ENCODE measurements at places on chromosomes 11 and 22.

- no peak for DNase-seq
Observed at GRCh38 chr22:44465563-44465962, 32.5 kb downstream of the RTL6 start.

DNA sequence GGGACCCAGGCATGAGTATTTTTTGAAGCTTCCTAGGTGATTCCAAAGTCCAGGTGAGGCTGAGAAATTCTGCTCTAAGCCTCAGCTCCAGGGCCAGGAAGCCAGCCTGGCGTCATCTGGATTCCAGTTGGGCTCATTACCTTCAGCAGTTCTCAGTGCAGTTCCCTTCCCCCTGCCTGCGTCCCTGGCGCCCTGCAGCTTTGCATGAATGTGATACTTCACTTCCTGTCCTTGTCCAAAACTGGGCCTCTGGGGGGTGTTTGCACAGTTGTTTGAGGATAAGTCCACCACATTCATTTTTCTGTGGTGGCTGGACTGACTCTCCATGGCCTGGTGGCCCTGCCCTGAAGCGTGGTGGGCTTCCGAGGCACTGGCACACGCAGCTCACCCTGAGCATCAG is 98.1 kb downstream of the TENM4 start:
- DNase-seq: no peak

- no peak for DNase-seq
Observed at GRCh38 chr22:42368379-42369249, 63.6 kb downstream of the NFAM1 start.

GRCh38 chr11:67530282-67530592 is 7.0 kb upstream of the CABP2 start:
- DNase-seq: no peak

GRCh38 chr22:34004058-34004457 is 83.8 kb upstream of the LARGE1 start:
- no peak for DNase-seq

DNA sequence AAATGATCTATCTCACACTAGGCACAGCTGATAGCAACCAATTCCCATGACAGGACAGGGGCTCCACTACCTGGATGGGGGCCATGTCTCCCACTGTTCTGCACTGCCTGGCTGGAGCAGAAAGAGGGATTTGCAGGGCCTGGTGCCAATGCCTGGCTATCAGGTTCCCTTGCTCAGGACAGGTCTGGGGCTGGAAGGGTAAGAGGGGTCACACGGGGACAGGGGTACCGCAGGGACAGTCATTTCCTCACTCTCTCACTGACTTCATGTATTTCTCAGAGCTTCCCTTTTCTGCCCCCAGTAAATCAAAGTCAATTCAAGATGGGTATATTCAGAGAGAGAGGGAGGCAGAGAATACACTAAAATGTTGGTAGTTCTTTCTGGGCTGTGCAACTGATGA is 119.1 kb upstream of the CSNK2A3 start:
- DNase-seq: no peak

DNA sequence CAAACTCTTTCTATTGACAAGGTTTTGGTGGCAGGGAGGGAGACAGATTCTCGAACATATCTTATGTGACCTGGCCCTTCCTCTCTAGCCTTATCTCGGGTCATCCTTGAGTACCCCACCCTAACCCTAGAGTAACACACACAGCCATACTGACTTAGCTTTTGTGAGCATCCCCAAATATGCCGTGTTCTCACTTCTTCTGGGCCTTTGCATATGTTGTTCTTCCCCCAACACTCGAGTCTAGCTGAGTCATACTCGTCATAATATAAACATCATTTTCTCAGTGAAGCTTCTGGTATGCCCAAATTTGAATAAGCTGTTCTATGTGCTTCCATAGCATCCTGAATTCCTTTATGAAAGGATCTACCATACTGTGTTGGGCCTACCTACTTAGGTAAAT is 8.0 kb downstream of the TTC17 start:
- DNase-seq: no peak

- DNase-seq: no peak
Observed at GRCh38 chr11:31856248-31856647, 45.1 kb upstream of the PAX6 start.
